Panc1 (cell line): ENCODE measurements at places on chromosomes 7 and 10.
A peak's percentile ranks its signal among the peaks of the same experiment; 100 is the strongest.

DNA sequence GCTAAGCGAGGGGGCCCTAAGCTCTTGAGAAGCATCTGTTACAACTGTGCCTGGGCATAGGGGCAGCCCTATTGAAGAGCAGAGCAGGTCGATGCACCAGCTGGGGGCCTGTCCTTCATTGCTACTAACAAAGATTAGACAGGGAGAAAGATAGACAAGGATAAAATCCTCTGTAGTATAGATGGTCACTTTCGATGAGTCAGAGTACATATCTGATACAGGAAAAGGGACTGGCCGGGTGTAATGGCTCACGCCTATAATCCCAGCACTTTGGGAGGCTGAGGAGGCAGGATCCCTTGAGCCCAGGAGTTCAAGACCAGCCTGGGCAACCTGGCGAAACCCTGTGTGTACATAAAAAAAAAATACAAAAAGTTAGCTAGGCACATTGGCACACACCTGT lies 13.6 kb downstream of the OPTN start:
- DNase-seq = no peak

GRCh38 chr10:106540645-106541044 lies 623.9 kb downstream of the SORCS1 start:
- DNase-seq = peak; percentile 13

GRCh38 chr10:85457191-85457590 lies 909.4 kb downstream of the GRID1 start:
- no peak for DNase-seq

GRCh38 chr7:111864291-111864976 lies 302.1 kb upstream of the IMMP2L start:
- no peak for DNase-seq

DNA sequence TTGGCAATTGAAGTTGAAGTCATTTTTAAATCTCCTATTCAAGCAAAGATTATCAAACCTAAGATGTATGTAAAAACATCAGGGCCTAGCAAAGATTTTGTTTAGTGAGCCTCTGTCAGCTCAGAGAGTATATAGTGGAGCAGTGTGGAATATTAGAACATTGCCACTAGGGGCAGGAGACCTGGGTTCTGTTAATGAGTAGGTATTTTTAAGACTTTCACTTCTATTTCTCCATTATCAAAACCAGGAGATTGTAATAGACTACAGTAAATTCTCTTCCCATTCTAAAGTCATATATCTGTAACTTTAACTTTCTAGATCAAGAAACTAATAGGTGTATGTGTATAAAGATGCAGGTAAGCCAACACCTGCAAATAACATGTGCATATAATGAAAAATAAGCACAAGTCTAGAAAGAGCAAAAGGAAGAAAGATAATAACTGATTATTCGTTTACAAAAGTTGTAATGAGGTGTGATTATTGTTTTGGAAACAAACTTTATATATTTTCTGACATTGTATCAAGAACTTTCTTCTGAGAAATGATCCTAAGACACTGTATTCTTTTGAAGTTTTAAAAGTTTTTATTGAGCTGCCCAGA lies 64.4 kb downstream of the KCND2 start:
- DNase-seq = no peak

- no peak for DNase-seq
These were observed 29.8 kb downstream of the C10orf120 start for GRCh38 chr10:122669842-122670241.

GRCh38 chr10:26969145-26969926 lies 108.6 kb upstream of the ABI1 start:
- DNase-seq = no peak

- DNase-seq = no peak
These were observed 94.9 kb downstream of the AKAP9 start for GRCh38 chr7:92035576-92035975.

DNA sequence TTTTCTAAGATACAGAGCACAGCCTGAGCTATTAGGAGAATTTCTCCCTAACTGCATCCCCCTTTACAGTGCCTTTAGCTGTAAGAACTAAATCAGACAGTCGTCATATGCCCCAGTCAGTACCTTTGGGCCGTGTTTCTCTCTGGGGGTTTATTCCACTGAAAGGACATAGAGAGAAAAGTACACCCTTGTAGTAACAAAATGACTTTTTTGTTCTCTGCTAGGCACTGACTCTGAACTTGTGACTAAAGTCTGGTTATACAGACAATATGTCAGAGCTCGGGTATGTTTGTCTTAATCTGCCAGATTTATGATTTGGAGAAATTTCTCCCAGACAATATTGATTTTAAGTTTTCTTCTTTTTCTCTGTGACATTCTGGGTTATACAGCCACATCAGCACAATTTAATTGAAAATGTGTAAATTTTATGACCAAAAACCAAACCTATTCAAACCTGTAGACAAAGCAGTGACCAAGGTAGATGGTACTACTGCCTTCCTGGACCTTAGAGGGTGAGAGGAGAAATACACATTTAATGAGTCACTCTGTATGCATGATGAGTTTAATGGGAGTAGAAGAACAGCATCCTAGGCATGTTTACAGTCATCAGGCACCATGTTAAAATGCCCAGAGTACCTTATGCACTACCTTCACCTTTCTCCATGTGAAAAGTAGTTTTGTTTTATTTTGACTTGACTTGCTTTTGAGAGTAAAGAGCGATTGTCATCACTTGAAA lies 156.1 kb upstream of the PLXDC2 start:
- DNase-seq = no peak

DNA sequence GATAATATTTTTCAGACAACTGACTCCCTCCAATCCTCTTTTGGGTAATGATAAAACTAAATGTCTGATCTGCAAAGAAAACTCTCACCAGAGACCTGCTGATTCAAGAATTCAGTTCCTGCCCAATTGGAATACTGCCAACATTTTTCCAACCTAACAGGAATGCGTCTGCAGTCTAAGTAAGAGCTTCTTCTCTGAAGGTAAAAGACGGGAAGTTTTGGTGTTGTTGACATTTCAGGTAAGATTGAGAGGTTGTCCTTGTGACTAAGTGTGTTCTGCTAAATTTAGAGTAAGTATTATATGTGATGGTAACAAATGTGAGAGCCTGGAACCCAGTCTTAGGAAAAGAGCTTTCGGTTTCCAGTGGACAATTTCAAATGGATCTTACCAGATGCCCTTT lies 17.6 kb downstream of the IFIT5 start:
- DNase-seq = no peak

GRCh38 chr7:29957521-29958310 lies 31.9 kb downstream of the SCRN1 start:
- no peak for DNase-seq

GRCh38 chr10:77081481-77081891 lies 556.1 kb downstream of the KCNMA1 start:
- no peak for DNase-seq
